ENCODE measurements at places on chromosomes 4 and X. TPM values are rescaled to one million over a fixed set of nuclear protein-coding genes. Genes with fewer than 3 reads are reported as not detected.

DNA sequence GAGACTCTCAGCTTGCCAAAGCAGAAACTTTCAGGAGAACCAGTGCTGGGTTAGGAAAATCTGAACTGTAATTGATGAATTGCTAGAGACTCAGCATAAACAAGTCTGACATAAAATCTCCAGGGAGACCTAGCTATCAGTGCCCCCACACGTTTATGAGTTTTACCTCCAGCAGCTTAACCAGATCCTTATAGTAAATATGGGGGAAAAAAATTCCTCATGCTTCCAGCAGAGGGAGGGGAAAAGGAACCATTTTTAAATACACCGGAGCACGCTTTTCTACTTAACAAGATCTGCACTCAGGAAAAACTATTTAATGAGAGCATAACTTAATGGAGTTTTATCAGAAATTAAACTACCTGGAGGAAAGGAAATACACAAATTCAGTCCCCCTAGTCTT, 1040.7 kb upstream of the INTU start:
- DNase-seq, result no peak

Gene CWH43
- polyA plus RNA-seq, result 7.4 TPM

Gene H2BW2
- 1.6 TPM for polyA plus RNA-seq

GRCh38 chrX:9865804-9866472, 79.7 kb downstream of the SHROOM2 start:
- no peak for DNase-seq

DNA sequence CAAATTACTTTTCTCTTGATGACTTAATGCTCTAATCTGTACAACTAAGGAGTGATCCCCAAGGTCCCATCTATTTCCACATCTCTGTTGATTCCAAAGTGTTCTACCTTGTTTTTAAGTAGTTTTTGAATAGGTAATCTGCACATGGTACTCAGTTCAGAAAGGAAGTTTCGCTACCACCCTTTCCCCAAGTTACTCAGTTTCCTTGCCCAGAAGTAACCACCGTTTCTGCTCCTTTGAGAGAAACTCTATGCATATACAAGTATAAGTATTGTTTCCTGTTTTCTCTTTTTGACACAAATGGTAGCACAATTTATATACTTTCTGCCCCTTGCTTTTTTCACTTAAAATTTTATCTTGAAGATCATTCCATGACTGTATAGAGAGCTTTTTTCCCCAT, 18.1 kb downstream of the TMEM154 start:
- DNase-seq, result no peak

Gene SPANXN3
- polyA plus RNA-seq, result not detected

- DNase-seq, result no peak
Observed at GRCh38 chrX:39301036-39301435, 499.8 kb downstream of the MID1IP1 start.

GRCh38 chrX:8743126-8743732, 11.3 kb upstream of the ANOS1 start:
- no peak for DNase-seq

Gene SSX3
- not detected for polyA plus RNA-seq

Gene MCF2
- 1.3 TPM for polyA plus RNA-seq

- no peak for DNase-seq
Observed at GRCh38 chr4:130760246-130760645, 1664.3 kb downstream of the C4orf33 start.

- no peak for DNase-seq
Observed at GRCh38 chr4:15234116-15234855, 193.5 kb upstream of the C1QTNF7 start.

Gene FGF2
- 9.4 TPM for polyA plus RNA-seq

GRCh38 chr4:88573276-88573980, 18.9 kb upstream of the HERC3 start:
- no peak for DNase-seq

DNA sequence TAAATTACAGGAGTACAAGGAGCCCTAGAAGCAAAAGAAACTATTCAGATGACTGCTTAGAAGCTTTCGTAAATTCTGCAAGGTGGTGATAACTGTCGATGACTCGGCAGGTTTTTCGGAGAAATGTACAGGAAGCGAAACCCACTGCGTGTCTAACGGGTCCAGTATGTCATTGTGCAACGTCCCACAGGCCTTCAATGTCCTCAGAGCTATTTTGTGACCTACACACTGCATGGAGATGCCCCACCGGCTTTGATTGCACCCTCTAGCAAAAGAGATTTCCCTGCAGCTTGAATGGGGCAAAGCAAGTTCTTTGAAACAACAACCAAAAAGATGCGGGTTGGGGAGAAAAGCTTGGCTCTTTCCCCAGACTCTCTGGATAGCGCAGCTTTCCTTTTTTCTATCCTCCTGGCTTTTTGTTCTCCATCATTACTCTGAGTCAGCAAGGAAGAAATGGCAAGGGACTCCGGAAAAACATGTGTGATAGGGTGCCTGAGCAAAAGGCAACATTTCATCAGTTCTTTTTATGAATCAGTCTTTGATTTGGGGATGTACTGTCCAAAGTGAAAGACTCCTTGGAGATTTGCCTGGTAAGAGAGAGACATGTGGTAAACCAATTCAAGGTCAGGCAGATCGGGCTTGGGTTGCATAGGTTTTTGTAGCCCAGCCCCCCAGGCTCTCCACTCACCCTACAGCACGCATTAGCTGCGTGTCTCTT, 112.0 kb upstream of the TBL1X start:
- DNase-seq, result no peak

DNA sequence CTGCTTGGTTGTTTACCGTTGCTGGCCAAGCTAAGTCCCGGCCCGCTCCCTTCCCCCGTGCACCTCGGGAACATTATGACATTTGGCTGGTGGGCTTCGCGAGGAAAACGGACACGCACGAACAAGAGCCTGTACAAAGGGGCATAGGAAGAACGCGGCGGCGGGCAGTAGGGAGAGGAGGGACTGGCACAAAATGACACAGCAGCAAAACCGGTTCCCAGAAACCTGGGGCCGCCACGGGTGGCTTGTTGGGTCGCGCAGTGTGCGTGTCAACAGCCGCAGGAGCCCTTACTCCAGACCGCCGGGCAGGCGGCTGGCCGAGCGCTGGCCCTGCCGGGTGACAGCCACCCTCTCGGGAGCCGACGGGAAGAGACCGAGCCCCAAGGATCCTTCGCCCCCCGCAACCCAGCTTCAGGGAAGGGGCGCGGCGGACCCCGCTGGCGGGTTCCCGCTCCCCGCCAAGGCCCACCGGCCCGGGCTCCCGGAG, 1.6 kb upstream of the LIN54 start:
- no peak for DNase-seq

GRCh38 chr4:1351854-1352566, 5.0 kb downstream of the UVSSA start:
- DNase-seq, result peak; percentile 66

DNA sequence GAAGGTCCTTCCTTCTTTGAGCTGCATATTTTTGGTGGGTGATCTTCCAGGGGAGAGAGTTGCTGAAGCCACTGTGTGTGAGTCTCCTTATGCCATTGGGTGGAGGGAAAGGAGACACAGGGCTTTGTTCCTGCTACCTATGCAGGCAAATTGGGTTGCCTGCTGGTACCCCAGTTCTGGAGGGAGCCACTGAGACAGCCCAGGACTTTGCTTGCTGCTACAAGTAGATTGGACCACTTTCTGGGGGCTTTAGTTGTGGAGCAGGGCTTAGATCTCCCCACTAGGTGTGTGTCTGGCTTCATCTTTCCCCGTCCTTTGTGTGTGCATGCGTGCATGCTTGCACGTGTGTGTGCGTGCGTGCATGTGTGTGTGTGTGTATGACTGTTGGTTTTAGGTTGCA, 10.0 kb downstream of the CITED1 start:
- DNase-seq, result no peak

Gene IL15
- polyA plus RNA-seq, result 2.5 TPM

GRCh38 chr4:20017070-20017776, 234.5 kb upstream of the SLIT2 start:
- no peak for DNase-seq

DNA sequence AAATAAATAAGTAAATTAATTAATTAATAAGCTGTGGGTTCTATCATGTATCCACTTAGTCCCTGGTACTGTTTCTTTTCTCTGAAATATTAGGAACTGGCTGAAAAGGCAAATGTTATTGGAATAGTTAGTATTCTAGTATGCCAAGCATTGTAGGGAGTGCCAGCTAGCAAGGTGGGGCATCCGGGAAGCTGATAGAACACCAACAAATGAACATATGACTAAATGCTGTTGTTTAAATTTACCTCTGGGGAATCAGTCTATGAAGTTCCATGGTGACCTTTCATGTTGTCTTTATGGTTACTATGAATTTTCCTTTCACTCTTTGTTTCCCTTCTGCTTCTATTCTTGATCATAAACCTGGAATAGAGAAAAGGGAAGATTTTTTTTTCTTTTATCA, 32.7 kb downstream of the NUDT6 start:
- no peak for DNase-seq

All from left kidney (tissue), 8 donors.